NT2/D1 (cell line): ENCODE measurements at places on chromosomes 1 and 21.

DNA sequence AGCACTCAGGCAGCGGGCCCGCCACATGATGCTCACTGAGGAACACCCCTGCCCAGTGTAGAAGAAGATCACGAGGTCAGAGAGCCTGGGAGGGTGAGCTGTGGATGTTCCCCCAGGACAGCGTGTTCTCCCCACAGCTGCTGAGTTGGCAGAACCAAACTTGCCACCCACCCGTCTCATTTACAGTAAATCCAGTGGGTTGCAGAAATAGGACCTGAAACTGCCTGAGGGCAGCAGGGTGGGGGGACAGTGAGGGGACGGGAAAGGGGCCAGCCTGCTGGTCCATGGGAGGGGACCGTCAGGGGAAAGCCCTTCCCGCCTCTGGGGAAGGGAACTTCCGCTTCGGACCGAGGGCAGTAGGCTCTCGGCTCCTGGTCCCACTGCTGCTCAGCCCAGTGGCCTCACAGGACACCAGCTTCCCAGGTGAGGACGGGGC lies at the start of gene C1QB:
Gene C1QB, plus strand, starts transcription at position 356 of the 436 bp plus-strand sequence. CDS start 6,227 bp downstream, outside the sequence.
- DNase-seq = no peak

DNA sequence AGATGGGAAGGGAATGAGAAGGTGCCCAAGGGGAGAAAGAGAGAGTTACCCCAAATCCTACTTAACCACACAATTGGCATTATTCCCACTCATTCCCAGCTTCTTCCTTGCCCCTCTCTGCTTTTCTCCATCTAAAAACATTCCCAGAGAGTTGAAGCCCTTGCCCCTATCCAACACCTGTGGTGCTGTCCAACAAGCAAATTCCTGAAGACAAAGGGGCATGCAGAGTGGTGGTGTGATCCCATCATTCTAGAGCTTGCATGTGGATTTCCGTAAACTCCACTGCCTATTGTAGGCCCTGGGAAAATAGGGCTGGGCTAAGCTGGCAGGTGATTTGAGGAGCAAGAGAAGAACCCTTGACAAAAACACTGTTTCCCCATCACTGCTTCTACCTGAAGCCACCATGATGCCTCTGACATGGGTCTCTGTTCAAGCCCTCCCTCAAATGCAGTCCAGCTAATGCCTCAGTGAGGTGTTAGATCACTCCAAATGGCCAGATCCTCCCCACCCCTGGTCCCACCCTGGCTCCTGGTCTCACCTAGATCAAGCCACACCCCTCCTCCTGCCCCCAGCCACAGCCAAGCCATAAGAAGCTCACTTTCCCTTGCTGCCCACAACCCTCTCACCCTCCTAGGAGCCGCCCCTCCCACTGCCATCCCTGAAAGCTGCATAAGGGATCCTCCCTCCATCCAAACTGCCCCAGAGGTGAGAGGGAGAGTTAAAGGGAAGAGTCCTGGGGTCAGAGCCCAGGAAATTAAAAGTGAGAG lies 29.5 kb downstream of the SYT2 start:
- peak; percentile 55 for DNase-seq

DNA sequence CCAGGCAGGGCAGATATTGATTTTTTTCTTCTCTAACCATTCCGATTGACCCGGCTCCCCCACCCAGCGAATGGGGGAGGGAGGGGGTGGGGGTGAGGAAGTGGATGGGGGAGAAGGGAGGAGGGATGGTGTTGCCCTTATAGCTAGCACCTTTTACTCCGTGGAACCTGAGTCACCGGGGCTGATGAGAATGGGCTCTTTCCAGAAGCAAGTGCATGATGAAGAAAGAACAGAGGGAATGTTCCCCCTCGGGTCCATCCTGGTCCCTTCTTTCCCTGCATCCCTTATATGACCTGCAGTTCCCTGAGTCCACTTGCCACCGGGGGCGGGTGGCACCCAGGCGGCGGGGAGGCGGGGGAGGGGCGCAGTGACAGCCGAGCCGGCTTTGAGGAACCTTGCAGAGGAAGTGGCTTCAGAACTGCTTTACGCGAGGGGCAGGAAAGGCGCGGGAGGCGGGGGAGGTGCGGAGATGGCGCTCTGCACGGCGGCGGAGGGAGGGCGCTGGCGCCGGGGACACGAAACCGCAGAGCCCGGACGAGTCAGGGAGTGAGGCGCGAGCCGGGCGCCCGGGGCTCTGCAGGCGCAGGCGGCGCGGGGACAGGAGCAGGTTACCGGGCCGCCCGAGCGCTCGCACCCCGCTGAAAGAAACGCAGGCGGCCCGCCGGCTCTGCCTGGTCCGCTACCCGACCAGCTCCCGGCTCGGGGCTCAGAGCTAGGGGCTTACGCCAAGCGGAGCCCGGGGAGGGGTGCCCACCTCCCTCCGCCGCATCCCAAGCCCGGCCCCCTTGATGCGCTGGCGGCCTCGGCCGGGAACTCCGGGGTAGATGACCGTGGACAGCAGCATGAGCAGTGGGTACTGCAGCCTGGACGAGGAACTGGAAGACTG lies 49.7 kb downstream of the RASSF5 start:
- DNase-seq = peak; percentile 59

DNA sequence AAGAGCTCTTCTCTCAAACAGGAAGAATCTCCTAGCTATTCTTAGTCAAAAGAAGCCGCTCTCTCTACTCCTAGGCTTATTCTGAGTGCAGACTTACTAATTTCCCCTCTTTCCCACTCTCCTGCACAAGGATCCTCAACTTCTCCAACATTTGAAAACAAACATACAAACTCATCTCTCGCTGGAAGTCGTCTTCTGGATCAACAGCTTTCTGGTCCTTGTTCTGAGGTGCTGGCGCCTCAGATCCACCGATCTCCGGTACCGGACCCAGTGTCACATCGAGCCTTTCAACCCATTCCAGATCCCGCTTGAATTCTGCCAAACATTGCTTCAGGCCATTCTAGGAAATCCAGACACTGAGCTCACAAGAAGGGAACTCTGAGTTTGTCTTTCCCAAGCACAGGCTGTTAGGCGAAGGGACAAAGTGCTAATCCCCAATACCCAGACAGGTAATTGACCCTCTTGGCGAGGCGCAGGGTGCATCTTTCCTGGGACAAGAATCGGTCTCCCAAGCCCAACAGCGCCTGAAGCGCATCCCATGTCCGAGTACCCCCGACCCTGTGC lies 696 bp downstream of the EBNA1BP2 start:
- no peak for DNase-seq

GRCh38 chr1:158534496-158534895 lies 19.7 kb downstream of the OR6Y1 start:
- no peak for DNase-seq

DNA sequence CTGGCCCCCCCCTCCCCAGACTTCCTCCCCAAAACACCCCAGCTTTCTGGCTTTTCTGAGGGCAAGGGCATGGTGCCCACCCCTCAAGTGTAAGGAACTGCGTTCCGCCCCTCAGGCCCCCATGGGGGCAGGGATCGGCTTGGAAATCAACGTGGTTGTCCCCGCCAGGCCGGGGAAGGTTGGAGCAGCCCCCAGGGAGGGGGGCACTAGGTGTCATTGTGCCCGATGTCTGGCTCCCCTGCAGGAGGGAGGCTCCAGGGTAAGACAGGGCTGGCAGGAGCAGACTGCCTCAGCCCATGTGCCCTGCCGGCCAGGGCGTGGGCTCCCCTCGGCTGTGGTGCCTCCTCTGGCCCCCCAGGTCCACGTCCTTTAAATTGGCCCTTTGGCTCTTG lies 7.4 kb upstream of the TFAP2E start:
- DNase-seq = no peak

GRCh38 chr1:11157394-11157793 lies 31.8 kb upstream of the ANGPTL7 start:
- no peak for DNase-seq

- DNase-seq = no peak
Measured at GRCh38 chr1:6178751-6179563, 1.2 kb downstream of the CHD5 start.

DNA sequence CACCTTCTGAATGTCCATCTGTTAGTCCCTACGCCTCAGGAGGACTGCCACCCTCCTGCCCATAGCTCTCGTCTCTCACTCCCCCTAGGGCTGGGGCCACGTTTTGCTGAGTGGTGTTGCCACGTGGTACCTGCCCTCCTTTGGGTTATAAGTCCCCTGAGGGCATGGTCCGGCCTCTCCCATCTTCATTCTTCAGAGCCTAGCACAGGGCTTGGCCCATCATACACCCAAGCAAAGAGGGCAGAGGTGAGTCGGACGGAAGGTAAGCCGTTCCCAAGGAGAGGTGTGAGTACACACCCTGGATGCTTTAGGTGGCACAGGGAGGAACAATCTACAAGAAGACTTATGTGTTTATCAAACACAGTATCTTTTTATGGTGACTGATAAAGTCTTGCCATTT lies 10.9 kb downstream of the PADI2 start:
- no peak for DNase-seq

GRCh38 chr1:34865573-34865972 lies 6.0 kb upstream of the SMIM12 start:
- DNase-seq = no peak

GRCh38 chr1:203796236-203796605 lies 798 bp downstream of the ZBED6 start:
- no peak for DNase-seq

- no peak for DNase-seq
Measured at GRCh38 chr21:34871026-34871908, 177.8 kb downstream of the RUNX1 start.

DNA sequence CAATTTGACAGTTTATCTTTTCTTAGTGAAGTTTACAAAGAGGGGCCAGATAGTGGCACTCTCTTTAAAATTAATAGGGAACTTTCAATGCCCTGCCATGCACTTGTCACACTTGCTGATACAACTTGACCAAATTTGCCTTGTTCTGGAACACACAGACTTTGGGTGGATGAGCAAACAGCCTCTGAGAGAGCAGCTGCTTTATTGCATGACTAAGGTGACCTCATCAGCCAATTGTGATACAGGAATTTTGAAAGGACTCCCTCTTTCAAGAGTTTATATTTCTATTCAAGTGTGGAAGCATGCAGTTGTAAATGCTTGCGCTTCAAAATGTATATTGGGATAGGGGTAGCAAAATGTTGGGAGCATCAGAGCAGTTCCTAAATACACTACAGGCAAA lies 2.1 kb upstream of the RGS1 start:
- DNase-seq = no peak

DNA sequence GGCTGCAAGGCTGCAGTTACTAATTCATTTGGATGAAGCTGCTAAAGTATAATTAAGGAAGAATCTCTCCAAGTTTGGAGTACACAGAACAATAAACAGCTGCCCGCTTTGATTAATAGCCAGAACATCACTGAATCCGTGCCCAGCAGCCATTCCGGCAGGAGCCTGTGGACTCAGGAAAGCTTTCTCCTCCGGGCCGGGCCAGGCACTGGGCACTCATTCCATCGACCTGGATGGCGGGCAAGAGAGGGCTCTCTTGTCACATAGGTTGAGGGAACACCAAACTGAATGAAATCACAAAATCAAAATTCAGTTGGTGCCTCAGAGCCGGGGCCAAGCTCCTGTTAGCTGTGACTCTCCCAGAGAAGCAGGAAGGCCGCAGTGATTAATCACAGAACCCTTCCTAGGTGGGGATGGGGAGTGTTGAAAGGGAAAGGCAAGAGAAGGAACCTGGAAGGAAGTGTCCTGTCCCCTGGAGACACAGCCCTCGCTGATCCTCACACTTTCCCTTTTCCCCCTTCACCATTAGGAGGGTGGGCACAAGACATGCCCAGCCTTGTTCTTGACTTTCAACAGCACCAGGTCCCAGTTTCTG lies 306.7 kb downstream of the NPHP4 start:
- DNase-seq = no peak

GRCh38 chr1:230430499-230430898 lies 4.4 kb upstream of the PGBD5 start:
- no peak for DNase-seq

DNA sequence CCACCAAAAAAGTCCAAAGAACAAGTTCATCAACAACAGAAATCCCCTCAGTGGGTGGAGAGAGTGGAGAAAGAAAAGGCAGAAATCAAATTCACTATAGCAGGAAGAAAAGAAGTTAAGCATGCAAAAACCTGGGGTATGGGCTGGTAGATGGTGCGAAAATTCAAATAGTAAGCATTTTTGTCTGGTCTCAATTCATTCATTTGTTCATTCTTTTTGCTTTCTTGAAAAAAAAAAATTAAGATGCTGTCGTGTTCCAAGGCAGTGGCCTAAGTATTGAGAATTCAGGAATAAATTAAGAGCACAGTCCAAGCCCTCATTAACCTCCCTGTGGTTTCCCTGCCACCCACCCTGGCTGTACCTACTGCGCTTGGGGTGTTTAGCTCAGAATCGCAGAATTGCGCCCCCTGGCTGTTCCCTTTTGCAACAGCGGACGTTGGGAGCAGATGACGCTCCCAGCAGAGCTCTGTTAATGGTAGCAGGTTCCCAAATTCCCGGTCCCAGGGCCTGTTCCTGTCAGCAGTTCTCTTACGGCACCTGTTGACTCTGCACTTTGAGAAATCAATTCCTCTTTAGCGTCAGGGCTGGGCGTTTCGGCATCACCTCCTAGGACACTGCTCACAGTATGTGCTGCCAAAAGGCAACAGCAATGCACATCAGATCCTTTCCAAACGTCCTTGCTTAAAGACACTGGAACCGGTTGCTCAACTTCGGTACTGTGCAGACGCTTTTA lies 34.0 kb upstream of the SSX2IP start:
- no peak for DNase-seq

- no peak for DNase-seq
Measured at GRCh38 chr1:55212349-55213150, 2.6 kb downstream of the USP24 start.

GRCh38 chr1:235411489-235412486 lies 44.6 kb downstream of the TBCE start:
- DNase-seq = no peak

GRCh38 chr1:24191860-24192259 lies 4.8 kb upstream of the IFNLR1 start:
- no peak for DNase-seq

DNA sequence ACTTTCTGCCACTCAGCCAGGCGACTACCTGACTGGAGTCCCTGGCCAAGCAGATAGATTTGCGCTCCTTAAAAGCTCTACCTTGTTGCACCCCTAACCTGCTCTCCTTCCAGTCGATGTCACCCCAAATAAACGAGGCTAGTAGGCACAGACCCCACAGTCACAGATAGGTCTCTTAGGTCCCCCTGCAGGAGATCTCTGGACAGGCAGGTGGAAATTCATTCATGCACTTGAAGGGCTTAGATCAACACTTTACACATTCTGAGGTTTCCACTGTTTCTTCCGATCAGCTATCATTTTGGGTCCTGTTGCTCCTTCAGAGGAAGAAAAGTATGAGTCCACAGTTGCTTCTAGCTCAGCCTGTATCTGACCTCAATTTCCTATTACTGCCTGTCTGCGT lies 272.6 kb upstream of the FMN2 start:
- DNase-seq = no peak

DNA sequence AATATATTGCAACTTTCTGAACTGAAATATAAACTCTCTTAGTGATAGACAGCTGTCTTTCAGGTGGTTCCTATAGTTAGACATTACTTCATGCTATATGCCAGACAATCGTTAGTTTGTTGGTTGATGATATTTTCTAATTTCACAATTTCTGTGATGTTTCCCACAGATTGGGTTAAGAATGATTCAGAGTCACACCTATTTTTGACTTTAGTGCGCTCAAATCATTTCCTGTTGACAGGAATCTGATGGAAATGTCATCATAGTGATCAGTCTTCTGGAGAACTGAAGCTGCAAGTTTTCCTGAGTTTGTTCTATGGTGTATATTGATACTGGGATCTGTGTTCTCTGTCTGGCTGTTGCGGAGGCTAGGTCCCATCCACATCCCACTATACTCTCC lies 119.7 kb downstream of the C1orf21 start:
- no peak for DNase-seq

GRCh38 chr21:31656199-31657095 lies 3.0 kb upstream of the SOD1 start:
- DNase-seq = no peak

GRCh38 chr1:240562111-240562590 lies 49.8 kb downstream of the GREM2 start:
- DNase-seq = no peak
